ENCODE measurements at places on chromosomes 16 and 17. TPM values are rescaled to one million over a fixed set of nuclear protein-coding genes. Genes with fewer than 3 reads are reported as not detected.

MARVELD3 gene
- total RNA-seq = not detected

SLFN14 gene
- total RNA-seq = not detected

CLEC3A gene
- not detected for total RNA-seq

DNA sequence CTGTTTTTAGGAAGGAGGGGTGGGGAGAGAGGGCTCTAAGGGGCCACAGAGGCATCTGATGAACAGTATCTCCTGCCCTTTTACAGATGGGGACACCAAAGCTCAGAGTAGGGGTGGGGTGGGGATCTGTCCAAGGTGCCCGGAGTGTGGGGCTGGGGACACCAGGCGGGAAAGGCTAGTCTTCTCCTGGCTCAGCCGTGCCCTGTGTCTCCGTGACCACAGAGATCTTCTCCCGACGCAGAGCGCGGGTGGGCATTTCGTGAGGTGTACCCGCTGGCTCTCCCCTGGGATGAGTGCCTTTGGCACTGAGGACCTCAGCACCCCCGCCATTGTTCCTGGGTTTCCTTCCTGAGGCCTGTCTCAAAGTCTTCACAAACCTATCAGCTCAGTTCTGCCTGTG lies 209.6 kb downstream of the NTN1 start:
- no peak overlapping the region for H3K4me3 ChIP-seq
- no peaks in the 10 kb centered on the region for H3K4me1 ChIP-seq
- H3K36me3 ChIP-seq = peaks cover 1% of the 10 kb centered on the region
- DNase-seq = no peak
- no peak overlapping the region for H3K27ac ChIP-seq
- peaks cover 3% of the 10 kb centered on the region for H3K27me3 ChIP-seq

- H3K36me3 ChIP-seq = peaks cover 32% of the 10 kb centered on the region
- no peak overlapping the region for H3K27ac ChIP-seq
- H3K4me1 ChIP-seq = no peaks in the 10 kb centered on the region
- H3K27me3 ChIP-seq = no peaks in the 10 kb centered on the region
Measured at GRCh38 chr17:82939621-82940135, 99.9 kb upstream of the ZNF750 start.

Data from activated naive CD8-positive, alpha-beta T cell treated with anti-CD3 and anti-CD28 coated beads, Interleukin-2, amount 10 ng/mL, durations not matched to agents 7 days and 5 days (primary cell).